ENCODE measurements at places on chromosomes 11 and 22. TPM values are rescaled to one million over a fixed set of nuclear protein-coding genes. Genes with fewer than 3 reads are reported as not detected.

- peaks cover 9% of the 10 kb centered on the region for H3K4me1 ChIP-seq
- peaks cover 3% of the 10 kb centered on the region for H3K36me3 ChIP-seq
- H3K4me3 ChIP-seq, result no peak overlapping the region
- H3K27ac ChIP-seq, result no peak overlapping the region
Measured at GRCh38 chr22:31912407-31912743, 32.0 kb upstream of the YWHAH start.

- H3K4me3 ChIP-seq, result no peak overlapping the region
- H3K36me3 ChIP-seq, result no peaks in the 10 kb centered on the region
- DNase-seq, result no peak
- H3K27me3 ChIP-seq, result no peaks in the 10 kb centered on the region
Measured at GRCh38 chr11:27656806-27657483, 43.3 kb downstream of the BDNF start.

DNA sequence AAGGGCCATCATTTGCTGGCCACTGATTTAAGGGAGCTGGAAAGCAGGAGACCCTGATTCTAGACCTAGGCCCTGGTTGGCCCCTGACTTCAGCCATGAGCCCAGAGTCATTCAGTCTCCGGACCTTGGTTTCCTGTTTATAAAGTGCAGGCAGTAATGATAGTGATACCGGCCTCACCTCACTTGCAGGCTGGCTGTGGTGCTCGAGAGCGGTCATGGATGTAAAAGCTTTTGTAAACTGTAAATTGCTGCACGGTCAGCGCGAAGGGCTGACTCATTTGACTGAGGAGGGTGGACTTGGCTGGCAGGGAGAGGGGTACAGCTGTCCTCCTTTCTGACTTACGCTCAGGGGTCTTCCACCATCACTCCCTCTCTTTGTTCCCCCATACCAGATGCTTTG is 37.4 kb downstream of the FBLN1 start:
- H3K27me3 ChIP-seq, result peaks cover 8% of the 10 kb centered on the region
- peaks cover 14% of the 10 kb centered on the region for H3K4me1 ChIP-seq
- H3K36me3 ChIP-seq, result no peaks in the 10 kb centered on the region

DNA sequence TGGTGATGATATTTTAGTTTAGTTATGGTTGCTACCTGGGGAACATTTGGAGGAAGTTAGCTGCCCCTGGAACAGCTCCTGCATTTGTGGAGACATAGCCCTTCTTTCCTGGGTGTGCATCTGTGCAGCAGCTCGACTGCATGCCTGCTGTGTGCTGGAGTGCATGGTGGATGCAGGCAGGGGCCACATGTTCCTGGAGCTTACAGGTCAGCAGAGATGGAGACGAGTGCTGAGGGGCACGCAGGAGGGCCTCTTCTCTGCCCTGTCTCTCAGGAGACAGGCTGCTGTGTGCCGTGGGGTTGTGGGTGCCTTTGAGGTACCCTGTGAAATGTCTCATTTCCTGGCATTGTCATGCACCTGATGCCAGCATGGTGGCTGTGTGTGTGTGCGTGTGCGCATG is 87.5 kb downstream of the TBC1D22A start:
- H3K4me1 ChIP-seq, result peaks cover 13% of the 10 kb centered on the region
- H3K27me3 ChIP-seq, result no peaks in the 10 kb centered on the region
- DNase-seq, result no peak
- no peak overlapping the region for H3K4me3 ChIP-seq

The FGF4 gene
- not detected for total RNA-seq

Measured in lower lobe of right lung (tissue), 2 donors.